ENCODE measurements at places on chromosomes 6 and 20.
A peak's percentile ranks its signal among the peaks of the same experiment; 100 is the strongest.

DNA sequence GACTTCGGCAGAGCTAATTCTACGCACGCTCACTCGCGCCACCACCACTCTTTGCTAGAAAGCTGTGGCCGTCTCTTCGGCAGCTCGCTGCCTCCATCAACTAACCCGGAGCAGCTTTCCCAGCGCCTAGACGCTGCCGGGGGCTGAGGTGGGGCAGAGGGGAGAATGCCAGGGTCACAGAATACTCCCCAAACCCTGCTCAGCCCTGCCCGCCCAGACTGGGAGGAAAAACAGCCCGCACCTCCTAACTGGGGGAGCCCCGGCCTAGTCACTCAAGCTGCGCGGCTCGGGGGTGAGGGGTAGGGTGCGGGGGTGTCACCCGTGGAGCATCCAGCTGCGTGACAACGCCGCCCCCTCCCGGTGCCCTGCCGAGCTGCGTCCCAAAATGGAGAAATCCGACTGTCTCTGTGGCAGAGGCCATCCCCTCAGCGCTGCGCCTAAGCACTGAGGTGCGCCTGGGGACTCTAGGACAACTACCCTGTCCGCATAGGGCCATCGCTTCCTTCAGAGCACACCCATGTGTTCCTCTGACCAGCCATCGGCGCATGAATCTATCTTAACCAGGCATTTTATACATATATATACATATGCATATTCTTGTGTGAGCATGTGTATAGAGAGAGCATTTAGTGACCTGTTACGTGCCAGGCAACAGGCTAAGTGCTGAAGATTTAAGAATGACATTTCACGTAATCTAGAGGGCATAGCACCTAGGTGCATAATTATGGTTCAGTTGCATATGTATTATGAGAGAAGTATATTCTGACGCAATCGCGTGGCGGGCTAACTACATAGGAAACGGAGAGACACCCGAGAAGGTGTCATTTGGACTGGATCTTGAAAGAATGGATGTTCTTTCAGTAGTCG, 1.5 kb upstream of the TENT5A start:
- peak; percentile 71 for DNase-seq

DNA sequence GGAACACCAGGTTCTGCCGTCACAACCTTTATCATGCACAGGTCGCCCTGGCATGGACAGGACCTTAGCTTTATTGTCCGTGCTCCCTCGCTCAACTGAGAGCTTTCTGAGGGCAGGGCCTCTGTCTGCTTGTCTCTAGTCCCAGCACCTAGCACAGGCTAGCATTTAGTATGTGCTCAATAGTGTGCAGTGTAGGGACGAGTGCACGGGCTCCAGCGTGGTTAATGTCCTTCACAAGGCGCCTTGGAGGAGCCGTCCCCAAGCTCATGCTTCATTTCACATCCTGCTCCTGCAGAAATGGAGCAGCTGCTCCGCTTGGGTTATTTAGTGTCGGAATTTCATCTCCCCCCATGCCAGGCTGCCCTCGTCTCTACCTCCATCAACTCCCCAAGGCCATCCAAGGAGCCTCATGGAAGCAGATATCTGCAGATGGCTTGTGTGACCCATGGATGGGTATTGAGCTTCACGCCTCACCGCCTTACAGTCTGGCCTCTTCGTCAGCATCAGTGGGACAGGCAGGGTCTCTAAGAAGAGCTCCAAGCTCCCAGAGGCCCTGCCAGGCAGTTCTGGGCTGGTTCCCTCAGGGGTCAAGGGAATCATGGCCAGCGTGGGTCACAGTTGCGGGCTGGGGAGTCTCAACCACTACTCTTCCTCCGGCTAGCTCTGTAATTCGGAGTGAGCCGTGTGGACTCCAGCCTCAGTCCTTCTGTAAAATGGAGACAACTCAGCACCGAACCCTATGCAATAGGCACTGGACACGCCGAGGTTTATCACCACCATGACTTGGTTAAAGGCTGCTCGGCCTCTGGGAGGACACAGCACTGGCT, 60.8 kb upstream of the APCDD1L start:
- DNase-seq: no peak

- DNase-seq: no peak
Observed at GRCh38 chr6:109105681-109106080, 10.4 kb downstream of the CEP57L1 start.

DNA sequence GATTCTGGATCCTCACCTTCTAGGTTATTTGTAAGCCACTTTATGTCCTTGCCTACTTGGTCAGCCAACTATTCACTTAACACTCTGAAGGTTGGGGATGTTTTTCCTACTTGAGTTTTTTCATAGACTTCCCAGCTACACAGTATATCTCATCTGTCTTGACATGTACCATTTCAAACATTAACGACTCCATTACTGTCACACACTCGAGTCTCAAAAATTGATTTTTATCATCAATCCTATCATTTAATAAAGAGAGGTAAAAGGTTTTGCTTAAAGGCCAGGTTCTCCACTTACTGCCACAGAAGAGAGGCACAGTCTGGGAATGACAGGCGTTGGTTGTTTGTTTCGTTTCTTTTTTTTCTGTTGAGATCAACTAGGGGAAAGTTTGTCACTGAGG, 38.2 kb upstream of the LAMP5 start:
- no peak for DNase-seq

DNA sequence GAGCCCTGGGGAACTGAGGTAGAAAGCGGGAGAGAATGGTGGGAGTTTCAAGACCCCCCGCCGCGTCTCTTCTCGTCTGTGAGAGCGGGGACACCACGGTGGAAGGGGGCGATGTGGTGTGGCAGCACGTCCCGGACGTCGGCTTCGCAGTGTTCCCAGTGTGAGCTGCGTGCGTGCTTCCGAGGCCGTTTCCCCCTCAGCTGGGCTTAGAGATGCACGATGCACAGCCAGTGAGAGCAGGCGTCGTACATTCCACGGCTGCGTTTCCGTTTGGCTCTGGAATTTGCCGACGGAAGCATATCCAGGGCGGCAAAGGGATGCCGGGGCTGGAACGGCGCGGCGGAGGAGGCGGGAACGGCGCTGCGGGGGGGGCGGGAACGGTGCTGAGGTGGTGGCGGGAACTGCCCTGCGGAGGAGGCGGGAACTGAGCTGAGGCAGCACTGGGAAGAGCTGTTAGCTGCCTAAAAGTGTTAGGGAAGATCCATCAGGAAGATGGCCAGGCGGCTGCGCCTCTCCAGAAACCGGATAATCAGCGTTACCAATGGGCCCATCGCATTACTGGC, 37.7 kb downstream of the KIF25 start:
- DNase-seq: no peak

DNA sequence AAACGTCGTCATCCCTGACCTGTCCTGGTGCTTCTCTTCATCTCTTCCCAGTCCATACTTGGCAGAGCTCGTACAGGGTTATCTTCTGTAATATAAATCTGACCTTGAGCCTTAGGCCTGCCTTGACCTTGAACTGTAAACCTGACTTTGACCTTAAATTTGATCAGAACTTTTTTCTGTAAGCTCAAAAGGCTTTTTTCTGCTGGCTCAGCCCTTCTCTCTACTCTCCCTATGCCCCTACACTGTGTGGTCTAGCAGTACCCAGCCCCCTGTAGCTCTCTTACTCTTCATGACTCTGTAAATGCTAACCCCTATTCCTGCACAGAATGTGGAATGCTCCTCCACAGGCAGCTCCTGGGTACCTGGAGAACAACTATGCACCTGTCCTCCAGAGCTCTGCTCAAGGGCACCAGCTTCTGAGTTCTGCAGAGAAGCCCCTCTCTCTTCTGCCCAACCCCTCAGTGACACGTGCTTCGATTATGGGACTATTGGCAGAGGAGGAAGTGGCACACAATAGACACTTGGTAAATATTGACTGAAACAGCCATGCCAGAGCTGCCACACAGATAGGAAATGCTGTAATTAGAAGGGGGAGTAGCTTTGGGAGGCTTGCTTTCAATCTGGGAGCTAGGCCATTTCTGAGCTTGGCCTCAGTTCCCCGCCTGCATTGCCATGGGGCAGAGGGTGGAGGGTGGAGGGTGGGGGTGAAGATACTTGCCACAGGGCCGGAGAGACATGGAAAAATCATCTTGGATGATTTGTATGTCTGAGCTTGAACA, 15.4 kb downstream of the SNPH start:
- DNase-seq: no peak

DNA sequence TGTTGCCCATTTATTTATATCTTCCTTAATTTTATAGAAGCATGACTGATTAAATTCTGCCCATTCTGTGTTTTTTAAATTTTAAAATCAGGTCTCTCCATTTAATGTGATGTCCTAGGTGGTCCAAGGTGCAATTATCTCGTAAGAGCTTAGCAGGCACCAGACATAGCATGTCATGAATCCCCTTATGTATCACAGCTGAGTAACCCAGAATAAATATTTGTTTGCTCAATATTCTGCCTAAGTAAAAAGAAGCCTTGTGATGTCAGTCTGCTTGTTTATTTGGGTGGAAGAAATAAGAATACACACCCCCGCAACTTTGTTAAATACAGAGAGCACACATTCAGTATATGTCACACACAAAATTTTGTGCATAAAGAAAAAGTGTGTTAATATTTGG, 211.3 kb downstream of the FARS2 start:
- DNase-seq: no peak

DNA sequence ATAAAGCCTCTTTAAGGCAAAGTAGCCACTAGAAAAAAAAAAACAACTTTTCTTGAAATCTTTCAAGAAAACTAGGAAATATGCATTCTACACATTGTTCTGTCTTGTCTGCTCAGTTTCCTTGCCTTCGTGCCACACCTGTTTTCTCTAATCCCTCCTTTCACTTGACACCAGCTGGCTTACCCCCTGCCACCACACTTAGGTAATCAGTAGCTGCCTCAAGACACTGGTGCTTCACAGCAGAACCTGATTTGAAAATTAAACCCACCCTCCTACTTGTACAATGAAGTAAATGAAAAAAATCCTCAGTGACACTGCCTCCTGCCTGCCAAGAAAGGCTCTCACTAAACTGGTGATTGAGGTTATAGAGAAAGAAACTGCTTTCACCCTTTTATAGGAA, 45.8 kb upstream of the SCML4 start:
- DNase-seq: no peak

GRCh38 chr6:115835314-115835713, 225.4 kb downstream of the FRK start:
- no peak for DNase-seq

- DNase-seq: no peak
Observed at GRCh38 chr20:31894980-31895675, 24.7 kb downstream of the TTLL9 start.

GRCh38 chr6:170226647-170227046, 64.2 kb downstream of the DLL1 start:
- no peak for DNase-seq

- no peak for DNase-seq
Observed at GRCh38 chr6:143700684-143701348, 23.1 kb downstream of the PHACTR2 start.

DNA sequence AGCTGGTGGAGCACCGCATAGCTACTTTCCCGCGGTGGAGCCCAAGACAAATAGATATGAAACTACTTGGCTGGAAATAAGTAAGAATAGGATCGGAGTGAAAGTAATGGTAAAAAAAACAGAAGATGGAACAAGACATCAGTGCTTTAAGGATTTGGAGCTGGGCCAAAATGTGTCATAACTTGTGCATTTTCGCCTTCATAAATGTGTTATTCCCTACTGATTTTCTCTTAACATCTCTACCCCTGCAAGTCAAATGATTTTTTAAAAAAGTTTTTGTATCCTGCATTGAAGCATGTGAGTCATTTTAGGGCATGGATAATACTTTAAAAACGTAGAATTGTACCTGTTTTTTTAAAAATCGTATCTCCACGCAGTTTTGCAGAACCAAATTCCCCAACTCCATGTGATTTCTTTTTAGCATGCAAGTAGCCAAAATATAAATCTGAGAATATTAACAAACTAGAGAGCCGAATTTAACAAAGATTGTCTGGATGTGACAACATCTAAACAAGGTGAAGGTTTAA, 882 bp upstream of the FAM184A start:
- DNase-seq: no peak

DNA sequence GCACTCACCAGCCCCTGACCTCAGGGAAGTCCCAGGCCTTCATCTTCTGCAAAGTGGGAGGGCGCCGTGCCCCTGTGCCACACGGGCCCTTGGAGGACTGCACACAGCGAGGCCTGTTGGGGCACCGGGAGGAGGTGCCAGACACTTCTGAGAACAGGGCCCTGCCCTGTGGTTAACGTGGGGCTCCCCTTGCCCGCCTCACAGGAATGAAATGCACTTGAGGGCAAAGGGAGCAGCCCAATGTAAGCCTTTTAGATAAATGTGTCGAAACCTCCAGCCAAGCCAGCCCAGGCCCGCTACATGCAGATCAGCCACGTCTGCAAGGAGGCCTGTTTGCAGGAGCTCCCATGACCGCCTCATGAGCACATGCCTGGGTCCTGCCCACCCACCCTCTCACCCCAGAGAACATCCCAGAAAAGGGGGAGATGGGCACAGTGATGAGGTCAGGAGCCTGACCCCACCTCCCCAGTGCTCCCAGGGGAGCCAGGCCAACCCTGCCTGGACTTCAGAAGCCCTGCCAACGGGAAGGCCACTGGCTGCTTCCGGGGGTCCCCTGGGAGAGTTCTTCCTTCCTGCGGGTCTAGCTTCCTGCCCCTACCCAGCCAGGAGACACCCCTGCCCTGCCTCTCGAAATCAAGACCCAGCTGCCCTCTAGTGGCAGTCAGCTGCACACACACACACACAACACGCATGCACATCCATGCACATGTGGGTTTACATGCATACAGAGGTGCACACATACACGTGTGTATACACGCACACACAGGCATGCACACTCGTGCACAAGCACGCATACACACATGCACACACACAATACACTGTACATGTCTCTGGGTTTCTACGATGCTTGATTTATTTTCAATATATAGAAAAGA, 178.7 kb downstream of the TAF4 start:
- no peak for DNase-seq

DNA sequence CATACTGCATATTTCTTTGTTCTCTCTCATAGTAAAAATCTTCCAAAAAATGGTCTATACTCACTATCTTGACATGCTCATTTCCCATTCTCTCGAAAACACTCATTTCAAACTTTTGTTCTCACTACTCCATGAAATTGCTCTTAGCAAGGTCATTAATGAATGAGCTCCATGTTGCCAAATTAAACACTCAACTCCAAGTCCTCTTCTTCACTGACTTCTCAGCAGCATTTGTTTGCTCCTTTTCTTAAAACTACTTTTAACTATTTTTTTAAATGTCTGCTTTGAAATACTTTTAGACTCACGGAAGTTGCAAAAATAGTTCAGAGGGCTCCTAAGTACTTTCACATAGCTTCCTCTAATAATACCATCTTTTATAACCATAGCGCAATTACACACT, 274.0 kb upstream of the PREP start:
- no peak for DNase-seq

DNA sequence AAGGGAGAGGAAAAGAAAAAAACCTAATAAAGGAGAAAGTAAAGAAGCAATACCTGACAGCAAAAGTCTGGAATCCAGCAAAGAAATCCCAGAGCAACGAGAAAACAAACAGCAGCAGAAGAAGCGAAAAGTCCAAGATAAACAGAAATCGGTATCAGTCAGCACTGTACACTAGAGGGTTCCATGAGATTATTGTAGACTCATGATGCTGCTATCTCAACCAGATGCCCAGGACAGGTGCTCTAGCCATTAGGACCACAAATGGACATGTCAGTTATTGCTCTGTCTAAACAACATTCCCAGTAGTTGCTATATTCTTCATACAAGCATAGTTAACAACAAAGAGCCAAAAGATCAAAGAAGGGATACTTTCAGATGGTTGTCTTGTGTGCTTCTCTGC, 70.8 kb upstream of the RNF146 start:
- DNase-seq: no peak

GRCh38 chr20:53737396-53738038, 143.9 kb upstream of the ZNF217 start:
- no peak for DNase-seq

GRCh38 chr20:32911355-32911754, 52.6 kb downstream of the EFCAB8 start:
- no peak for DNase-seq

- no peak for DNase-seq
Observed at GRCh38 chr6:158158748-158159147, 9.3 kb downstream of the SERAC1 start.
